GF-D8 (cell line): ENCODE measurements at places on chromosomes 11 and 22.

- no peak for DNase-seq
Measured at GRCh38 chr11:65482306-65482850, 16.5 kb upstream of the MALAT1 start.

DNA sequence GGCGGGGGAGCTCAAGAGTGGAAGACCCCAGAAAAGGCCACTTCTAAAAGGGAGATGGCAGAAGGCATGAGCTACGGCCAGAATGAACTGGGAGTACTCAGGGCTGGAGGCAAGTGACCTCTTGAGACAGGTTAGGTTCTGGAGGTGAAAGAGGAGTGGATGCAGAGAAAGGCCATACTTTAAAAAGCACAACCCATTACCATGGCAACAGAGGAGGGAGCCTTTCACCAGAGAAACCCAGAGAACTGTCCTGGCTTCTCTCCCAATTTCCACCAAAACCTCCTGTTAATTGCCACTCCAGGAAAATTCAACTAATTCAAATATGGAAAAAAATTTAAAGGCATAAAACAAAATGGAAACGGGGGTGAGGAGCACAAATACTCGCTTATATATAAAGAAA lies 15.8 kb downstream of the A4GALT start:
- DNase-seq, result no peak

- DNase-seq, result no peak
Measured at GRCh38 chr11:77704029-77704428, 66.4 kb upstream of the CLNS1A start.

DNA sequence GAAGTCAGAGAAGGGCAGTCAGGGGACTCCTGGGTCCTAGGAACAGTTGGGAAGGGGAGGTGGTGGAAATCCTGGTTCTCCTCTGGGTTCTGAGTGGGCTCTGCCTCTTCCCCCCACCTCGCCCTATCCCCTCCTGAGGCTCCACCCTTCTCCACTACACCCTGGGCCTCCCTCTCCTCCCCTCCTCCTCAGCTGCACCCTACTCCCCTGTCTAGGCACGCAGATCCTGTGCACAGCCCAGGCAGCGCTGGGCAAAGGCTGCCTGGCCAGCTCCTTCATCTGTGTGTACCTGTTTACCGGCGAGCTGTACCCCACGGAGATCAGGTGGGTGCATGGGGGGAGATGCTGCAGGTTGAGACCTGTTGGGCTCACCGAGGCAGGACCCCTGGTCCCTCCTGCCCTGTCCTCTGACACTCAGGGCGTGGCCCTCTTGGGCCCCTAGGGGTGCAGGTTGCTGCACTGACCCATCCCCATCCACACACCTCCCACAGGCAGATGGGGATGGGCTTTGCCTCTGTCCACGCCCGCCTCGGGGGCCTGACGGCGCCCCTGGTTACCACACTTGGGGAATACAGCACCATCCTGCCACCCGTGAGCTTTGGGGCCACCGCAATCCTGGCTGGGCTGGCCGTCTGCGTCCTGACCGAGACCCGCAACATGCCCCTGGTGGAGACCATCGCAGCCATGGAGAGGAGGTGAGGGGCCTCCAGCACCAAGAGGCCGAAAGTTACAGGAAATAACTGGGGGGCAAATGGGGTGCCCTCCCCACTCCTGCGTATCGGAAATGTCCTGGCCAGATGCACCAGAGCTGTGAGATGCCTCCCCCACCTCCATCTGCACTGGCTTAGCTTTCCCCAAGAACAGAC lies 25.3 kb upstream of the POLA2 start:
- no peak for DNase-seq

DNA sequence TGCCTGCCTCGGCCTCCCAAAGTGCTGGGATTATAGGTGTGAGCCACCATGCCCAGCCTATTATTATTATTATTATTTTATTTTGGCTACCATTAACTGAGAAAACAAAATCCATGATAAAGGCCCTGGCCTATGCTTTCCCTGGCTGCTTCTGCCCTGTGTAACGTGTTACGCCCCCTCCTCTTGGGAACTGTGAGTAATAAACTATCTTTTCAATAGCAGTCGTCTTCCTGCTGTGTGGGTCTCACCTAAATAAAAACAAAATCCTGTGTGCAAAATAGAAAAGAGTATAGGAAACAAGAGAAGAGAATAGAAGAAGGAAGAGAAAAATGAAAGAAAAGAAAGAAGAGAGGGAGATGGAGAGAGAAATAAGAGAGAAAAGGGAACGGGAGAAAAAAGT lies 237.0 kb downstream of the MIAT start:
- no peak for DNase-seq

- DNase-seq, result no peak
Measured at GRCh38 chr11:2690596-2691354, 9.0 kb downstream of the KCNQ1OT1 start.

- DNase-seq, result no peak
Measured at GRCh38 chr11:76567261-76567660, 103.3 kb downstream of the LRRC32 start.

DNA sequence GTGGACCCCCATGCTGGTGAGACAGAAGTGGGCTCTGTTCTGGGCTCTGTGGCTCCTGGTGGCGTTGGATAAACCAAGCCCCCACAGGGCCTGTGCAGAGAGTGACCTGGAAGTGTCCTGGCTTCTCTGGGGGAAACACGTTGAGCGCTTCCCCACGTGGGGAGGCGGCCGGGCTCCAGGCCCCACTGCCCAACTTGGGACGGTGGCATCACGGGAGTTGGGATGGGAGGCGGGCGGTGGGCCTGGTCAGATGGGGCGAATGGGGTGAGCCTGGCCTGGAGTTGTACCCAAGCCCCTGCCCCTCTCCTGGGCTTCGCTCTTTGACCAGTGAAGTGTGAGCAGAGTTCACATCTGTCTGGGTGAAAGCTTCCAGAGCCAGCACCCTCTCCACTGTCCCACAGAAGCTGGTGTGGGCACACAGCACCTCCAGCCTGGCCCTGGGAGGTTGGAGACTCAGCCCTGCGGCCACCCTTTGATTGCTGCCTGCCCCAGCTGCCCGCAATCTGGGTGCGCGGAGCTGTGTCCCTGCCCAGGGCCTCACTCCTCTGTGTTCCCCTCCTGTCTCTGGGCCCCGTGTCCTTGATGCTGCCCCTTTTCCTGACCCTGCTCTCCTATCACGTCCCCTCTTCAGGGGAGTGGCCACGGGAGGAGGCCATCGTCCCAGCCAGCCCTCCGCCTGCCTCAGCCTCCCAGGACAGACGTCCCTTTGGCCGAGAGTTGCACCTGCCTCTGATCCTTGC lies 14.2 kb downstream of the BRSK2 start:
- DNase-seq, result no peak

- DNase-seq, result no peak
Measured at GRCh38 chr22:17443405-17444203, 74.3 kb downstream of the CECR2 start.
